ENCODE measurements at places on chromosomes 3 and 15.

DNA sequence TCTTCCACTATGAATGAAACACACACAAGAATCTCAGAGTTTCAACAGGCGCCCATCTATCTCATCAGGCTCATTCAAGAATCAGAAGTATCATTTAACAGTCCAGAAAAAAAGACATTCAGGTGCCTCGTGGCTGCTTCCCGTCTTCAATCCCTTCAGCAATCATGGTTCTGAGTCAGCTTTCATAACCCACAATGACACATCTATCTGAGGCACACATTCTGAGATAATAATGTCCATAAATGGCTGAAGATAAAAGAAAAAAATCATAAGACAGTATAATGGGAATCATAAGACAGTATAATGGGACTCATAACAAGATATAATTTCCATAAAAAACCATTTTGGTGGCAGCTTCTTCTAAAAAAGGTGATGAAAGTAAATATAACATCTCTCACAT, 52.4 kb downstream of the TNIK start:
- no peak for DNase-seq

GRCh38 chr3:13057282-13058040, 15.8 kb downstream of the IQSEC1 start:
- DNase-seq = no peak

GRCh38 chr3:18424729-18425640, at the start of gene SATB1:
TSS of gene SATB1 (minus strand) at chr3:18425339. CDS start at chr3:18420967, 4,372 bp downstream.
- DNase-seq = peak; percentile 63

GRCh38 chr3:33919312-33920120, 121.1 kb downstream of the PDCD6IP start:
- no peak for DNase-seq

- DNase-seq = no peak
These were observed 92.6 kb upstream of the ALDH1A3 start for GRCh38 chr15:100786901-100787566.

DNA sequence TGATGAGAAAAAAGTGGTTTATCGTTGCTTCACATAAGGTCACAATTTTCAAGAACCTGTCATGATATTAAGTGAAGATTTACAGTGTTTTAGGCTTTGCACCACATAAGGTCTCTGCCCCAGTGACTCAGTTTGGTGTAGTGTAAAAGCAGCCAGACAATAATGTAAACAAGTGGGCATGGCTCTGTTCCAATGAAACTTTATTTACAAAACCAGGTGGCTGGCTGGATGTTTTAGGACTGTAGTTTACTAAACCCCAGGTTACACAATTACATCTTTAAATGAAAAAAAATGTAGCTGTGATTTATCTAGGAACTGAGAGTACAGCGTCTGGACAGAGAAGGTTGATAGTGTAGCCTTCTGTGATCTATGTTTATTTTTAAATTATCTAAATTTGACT, 9.7 kb upstream of the FBXL22 start:
- no peak for DNase-seq

- no peak for DNase-seq
These were observed 34.8 kb upstream of the RPL32 start for GRCh38 chr3:12875857-12876836.

GRCh38 chr3:114839476-114839875, 307.6 kb downstream of the ZBTB20 start:
- no peak for DNase-seq

DNA sequence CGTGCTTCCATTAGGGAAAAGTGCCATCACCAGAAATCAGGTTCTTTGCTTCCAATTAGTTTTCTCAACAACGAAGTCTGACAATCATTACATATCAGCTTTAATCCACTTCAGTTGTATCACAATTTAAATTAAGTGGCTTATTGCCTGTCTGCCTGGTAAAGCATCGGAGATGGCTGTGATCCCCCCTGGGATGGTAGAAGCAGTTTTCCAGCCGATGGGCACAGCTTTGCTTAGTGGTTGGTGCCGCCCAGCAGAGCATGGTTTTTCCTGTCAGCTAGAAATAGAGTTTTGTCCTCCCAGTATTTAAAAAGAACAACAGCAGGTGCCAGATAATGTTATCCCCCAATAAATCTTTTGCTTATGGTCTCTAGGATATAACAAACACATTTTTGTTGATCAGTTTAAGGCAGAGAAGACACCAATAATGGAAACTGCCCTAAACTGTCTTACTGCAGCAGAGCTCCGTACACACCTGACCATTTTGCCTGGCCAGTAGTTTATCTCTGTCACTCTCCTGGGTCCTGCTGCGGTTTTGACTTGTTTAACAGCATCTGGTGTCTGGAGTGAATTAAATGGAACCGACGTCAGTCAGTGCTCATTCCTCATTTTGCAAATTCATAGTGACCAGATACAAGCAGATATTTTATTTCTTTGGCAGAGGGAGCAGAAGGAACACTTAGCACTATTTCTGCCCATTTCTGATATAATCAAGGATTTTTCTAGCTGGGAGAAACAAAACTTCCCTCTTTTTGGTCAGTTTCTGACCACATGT, 79.1 kb downstream of the SLC49A4 start:
- no peak for DNase-seq

DNA sequence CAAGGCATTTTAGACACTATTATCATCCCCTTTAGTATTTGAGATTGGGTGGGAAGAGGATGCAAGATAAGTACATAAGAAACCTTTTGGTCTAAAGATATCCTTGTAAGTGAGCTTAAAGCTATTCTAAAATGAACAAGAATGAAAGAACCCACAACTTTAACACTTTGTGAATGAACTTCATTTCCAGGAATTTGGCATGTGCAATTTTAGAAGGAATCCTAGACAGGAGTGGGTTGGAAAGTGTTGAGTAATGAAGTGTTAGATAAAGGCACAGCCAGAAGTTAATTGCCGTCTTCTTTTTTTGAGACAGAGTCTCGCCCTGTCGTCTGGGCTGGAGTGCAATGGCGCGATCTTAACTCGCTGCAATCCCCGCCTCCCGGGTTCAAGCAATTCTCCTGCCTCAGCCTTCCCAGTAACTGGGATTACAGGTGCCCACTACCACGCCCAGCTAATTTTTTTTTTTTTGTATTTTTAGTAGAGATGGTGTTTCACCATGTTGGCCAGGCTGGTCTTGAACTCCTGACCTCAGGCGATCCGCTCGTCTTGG, 13.2 kb upstream of the TEX9 start:
- DNase-seq = no peak

GRCh38 chr3:103470498-103470897, 1035.7 kb downstream of the ZPLD1 start:
- DNase-seq = no peak

DNA sequence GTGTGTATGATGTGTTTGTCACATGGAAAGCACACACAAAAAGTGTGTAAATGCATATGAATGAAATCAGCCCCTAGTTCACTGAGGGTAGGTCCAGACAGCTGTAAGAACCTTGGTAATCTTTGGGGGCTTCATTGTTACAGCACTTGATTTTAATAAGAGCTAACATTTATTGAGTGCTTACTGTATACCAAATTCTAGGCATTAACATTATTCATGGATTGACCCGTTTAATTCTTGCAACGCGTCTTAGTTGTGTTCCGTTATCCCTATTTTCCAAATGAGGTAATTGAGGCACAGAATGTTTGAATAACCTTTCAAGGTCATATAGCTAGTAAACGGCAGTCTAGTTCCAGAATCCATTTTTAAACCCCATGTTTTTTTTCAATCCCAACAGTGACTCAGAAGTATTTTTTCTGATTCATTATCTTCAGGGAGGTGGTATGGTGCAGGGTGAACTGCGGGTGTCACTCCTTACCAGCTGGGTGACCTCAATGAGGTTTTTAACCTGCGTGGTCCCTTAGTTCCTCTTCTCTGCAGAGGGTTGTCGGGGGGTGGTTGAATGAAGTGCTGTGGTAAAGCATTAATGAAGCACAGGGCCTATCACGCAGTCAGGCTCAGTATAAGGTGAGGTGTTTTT, 14.2 kb downstream of the RAB8B start:
- DNase-seq = no peak

- DNase-seq = no peak
These were observed 8.2 kb downstream of the RCN2 start for GRCh38 chr15:76939715-76940114.

- DNase-seq = no peak
These were observed 72.9 kb upstream of the C3orf49 start for GRCh38 chr3:63746211-63746610.

DNA sequence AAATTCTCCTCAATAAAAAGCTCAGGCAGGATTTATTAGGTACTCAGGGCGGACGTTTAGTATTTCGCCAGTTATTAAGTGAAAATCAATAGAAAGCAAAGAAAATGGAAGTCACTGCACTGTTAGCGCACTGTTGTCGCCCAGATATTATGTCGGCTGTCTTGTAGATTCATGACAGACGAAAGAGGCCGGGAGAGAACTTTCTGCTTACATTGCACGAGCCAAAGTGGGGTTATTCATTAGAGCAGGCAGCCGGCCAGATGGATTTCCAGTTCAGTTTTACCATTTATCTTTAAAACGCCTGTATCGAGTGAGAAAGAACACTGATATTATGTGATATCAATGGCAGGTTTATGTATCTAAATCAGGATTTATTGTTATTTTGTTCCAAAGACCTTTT, 866.0 kb upstream of the NR2F2 start:
- DNase-seq = no peak

- no peak for DNase-seq
These were observed 3.6 kb downstream of the CEP19 start for GRCh38 chr3:196708467-196708866.

DNA sequence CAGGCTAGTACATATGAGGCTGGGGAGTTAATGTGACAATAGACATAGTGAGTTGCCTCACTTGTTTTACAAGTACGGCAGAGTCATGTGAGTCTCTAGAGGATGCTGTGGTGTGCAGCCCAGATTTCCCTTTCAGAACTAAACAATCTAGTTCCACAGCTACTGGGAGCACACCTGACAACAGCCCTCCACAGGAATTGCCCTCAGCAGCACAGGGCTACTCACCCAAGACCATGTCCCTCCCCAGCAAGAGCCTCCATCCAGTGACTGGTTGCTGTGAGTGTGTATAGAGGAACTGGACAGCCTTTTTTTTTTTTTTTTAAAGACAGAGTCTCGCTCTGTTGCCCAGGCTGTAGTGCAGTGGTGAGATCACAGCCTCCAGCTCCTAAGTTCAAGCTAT, 40.2 kb upstream of the UBE2E2 start:
- no peak for DNase-seq

DNA sequence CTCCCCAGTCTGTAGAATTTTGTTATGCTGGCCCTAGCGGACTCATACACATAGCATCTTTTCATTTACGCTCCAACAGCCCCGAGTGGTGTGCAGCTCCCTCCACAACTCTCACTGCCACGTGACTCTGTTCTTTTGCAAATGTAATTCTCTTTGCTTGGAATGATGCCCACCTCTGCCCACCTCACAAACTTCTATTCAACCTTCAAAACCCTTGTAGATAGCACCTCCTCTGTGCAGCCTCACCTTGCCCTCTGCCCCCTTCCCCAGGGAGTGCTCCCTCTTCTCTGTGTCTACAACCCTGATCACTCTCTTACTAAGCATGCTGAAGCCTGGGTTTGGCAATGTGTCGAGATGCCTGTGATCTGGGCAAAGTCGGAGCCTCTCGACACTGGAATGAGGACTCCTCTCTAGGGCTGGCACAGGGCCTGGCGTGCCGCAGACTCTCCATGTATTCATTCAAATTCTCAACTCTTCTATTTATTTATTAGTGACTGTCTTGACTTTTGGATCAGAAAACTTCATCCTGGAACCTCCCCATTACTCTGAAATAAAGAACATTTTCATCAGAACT, 73.5 kb downstream of the MGLL start:
- DNase-seq = no peak

Data from activated naive CD4-positive, alpha-beta T cell treated with anti-CD3 and anti-CD28 coated beads, Interleukin-2, amount 50 U/mL, for 72 hours (primary cell).